ENCODE measurements at places on chromosomes 16 and 17.

DNA sequence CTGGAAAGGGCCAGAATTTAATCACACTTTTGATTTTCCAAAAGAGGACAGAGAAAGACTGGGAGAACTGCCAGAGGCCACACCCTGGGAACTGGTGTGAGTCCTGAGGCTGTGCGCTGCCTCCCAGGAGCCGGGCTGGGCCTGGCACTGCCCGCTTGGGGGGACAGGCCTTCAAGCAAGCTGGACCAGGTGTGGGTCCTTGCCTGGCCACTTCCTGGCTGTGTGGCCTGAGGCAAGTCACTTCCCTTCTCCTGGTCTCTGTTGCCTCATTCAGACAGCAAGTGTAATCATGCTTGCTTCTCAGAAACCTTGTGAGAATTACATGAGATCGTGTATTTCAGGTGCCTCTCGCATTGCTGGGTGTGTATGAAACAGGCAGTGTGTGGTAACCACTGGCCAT is 143.0 kb downstream of the SNX29 start:
- DNase-seq: peak; percentile 41

DNA sequence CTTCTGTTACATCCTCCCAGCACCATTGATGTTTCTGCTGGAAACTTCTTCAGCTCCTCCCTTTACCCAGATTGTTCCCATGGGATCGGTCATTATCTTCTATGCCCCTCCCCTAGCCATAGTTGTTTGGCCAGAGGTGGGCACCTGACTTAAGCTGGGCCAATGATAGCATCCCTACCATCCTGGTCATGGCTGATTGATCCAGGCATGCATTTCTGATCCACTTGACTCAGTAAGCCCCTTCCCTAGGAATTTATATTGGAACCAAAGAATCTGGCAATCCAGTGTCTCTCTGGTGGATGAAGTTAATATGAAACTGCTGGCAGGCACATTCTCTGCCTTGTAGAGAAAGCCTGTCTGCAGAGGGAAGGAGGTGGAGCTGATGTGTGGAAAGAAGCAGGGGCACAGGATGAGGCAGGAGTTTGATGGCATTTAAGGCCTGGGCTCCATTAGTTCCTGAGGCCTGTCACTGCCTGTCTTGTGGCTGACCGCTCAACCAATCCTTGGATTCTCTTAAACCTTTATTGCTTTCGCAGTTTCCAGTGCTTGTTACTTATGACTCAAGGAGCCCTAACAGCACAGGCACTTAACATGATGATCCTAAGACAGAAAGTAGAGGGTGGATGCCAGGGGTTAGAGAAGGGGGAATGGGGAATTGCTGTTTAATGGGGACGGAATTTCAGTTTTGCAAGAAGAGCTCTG is 152.4 kb downstream of the ABCC12 start:
- peak; percentile 2 for DNase-seq

DNA sequence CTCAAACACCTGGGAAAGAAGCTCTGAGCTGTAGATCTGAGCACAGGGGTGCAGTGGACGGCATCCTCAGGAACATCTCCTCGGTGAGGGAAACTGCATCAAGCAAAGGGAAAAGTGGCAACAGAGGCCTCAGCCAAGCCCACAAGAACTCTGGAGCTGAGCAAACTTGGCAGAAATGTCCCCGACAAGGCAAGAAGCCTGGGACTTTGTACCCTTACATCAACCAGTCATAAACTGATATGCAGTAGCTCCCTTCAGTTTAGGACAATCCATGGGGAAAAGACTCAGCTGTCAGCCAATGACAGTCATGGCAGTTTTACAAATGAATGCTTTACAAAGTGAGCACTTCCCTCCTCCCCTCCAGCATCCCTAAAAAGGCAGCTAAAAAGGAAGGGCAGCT is 210.0 kb upstream of the DYNLRB2 start:
- no peak for DNase-seq

GRCh38 chr17:63096426-63096825 is 130.4 kb downstream of the TANC2 start:
- peak; percentile 39 for DNase-seq

- peak; percentile 63 for DNase-seq
Observed at GRCh38 chr16:11254913-11255736, 879 bp downstream of the SOCS1 start.

GRCh38 chr16:17358355-17358754 is 112.4 kb downstream of the XYLT1 start:
- DNase-seq: no peak

DNA sequence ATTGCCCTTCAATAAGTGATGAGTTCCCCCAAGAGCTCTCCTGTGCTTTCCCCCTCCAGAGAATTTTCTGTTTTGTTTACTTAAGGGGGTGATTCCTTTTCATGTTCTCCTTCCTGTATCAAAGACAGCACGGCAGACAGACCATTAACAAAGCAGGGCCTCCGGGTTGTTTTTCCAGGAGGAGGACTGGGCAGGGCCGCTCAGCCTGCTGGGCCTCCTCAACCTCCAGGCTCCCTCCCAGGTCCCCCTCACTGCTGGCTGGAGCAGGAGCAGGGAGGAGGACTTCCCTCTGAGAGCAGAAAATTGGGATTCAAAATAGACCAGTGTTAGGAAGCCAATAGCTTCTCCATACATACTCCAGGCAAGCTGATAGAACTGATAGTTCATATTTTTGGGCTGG is 20.4 kb downstream of the SDK2 start:
- no peak for DNase-seq

DNA sequence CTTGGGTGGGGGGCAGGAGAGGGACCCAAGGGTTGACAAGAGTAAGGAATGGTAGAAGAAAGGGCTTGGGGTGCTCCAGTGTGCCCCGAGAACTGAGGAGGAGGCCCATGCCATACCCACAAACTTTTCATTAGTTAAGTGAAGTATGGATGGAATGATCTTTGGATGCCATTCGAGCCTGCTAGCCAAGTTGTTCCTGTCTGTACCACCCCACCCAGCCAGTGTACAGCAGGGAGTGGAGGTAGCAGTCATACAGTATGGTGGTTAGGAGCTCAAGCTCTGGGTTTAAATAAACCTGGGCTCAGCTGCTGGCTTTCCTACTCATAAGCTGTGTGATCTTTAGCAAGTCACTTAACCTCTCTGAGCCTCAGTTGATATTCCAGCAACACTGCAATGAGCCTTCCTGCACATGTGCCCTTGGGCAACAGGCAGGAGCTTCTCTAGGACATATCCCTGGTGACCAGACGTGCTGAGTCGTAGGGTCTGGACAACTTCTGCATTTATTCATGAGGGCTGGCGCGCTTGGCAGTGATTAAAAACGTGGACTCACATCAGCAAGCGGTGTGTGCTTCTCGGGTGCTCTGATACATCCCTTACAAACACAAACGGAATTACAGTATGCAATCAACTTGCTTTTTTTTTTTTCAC is 22.9 kb downstream of the ITPRIPL2 start:
- no peak for DNase-seq

GRCh38 chr17:15999974-16000827 is 577 bp downstream of the TTC19 start:
- DNase-seq: peak; percentile 69

GRCh38 chr16:87409781-87410180 is 17.6 kb downstream of the MAP1LC3B start:
- DNase-seq: no peak

GRCh38 chr16:649631-650030 is 466 bp downstream of the WDR90 start:
- DNase-seq: peak; percentile 43

- no peak for DNase-seq
Observed at GRCh38 chr16:68733570-68733969, 3.5 kb upstream of the CDH1 start.

DNA sequence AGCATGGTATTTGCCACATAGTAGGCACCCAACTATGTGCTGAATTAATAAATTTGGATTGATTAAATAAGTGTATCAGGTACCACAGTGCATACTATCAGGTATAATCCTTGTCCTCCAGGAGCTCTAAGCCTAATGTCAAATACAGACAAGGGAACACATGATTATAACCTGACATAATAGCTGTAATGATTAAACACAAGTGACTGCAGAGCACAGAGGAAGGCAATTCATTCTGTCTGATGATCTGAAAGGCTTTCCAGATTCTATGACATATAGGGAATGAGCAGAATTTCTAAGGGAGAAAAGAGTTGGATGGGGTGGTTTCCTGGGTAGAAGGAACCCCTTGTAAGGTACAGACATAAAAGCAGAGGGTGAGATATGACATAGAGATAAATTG is 273.5 kb downstream of the KIF2B start:
- DNase-seq: no peak

DNA sequence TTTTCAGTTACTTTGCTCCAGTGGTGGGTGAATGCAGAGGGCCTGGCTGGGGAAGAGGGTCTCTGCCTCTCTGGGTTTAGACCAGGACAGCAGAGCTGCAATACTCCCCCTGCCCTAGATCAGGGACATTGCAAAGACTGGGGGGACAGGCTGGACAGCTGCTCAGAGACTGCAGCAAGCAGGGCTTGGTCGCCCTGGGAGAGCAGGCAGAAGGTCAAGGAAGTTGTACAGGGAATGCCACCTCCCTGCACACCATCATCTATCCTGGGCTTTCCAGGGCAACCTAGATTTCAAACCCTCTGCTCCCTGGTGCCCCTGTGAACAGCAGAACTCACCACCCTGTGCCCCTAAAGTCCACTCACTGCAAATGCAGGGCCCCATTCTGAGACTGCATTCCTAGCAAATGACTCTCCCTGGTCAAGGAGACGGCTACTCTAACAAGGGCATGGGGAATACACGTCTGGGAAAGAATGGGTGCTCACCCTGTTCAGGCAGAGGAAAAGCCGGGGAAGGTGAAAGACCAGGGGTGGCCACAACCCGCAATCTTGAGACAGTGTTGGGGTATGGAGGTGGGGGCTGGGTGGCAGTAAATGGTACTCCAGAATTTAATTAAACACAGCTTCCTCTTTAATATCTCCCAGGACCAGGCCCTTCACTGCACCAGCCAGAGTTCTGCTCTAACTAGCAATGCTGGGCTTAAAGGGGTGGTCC is 1.0 kb downstream of the KIFC3 start:
- DNase-seq: peak; percentile 85

GRCh38 chr17:79096477-79096876 is 21.9 kb downstream of the ENGASE start:
- DNase-seq: no peak

DNA sequence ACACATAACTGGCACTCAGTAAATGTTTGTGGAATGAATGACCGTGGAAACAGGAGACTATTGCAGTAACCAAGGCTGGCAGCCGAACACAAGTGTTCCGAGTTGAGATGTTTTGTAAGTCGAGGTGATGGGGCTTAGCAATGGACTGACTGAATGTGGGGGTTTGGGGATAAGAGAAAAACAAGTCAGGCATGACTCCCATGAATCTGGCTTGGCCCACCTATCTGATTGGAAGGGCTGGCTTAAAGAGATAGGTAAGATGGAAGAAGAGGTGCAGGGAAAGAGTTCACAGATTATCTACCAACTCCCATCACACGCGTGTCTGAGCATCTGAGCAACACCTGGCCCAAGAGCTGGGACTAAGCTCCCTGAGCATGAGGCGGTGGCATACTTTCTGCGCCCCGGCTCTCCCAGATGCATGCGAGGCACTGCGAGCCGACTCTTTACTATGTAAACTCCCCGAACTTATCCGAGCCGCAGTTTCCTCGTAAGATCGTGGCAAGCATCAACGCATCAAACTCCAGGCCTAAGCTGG is 539 bp downstream of the IFT20 start:
- DNase-seq: peak; percentile 71

DNA sequence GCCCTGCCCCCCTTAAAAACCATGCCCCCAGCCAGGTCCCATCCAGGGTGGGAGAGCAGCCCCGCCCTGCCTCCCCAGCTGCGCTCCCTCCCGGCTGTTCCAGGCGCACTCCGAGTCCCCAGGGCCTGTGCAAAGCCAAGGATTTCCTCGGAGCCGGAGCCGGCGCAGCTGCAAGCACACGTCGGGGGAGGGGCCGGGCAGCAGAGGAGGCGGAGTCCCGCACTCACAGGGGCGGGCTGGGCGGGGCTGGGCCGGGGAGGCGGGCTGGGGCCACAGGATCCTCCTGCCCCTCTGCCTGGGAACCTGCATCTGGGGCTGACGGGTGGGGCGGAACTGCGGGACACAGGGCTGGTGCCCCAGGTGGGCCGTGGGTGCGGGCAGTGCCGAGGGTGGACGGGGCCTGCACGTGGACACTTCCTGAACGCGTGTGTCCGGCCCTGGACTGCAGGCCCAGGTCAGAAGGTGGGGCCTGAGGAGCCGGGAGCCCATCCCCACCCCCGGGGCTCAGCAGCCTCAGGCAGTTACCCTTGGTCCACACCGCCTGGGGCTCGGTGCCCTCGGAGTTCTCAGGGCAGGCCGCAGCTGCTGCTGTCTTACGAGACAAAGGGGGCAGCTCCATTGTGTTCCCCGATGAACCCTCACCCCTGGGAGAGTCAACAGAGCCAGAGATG is 24.0 kb upstream of the SSTR5 start:
- peak; percentile 52 for DNase-seq

DNA sequence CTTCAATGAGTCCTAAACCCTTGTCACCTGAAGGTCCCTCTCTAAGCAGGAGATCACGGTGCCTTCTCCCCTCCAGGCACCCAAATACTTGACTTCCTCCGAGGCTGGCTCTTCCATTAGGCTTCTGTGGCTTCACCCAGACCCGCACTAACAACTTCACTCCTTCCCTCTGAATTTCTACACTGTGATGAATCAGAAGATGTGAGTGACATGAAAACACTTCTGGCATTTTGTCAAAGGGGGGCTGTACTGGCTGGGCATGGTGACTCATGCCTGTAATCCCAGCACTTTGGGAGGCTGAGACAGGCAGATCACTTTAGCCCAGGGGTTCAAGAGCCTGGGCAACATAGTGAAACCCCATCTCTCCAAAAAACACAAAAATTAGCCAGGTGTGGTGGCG is 72.6 kb upstream of the CNEP1R1 start:
- no peak for DNase-seq

DNA sequence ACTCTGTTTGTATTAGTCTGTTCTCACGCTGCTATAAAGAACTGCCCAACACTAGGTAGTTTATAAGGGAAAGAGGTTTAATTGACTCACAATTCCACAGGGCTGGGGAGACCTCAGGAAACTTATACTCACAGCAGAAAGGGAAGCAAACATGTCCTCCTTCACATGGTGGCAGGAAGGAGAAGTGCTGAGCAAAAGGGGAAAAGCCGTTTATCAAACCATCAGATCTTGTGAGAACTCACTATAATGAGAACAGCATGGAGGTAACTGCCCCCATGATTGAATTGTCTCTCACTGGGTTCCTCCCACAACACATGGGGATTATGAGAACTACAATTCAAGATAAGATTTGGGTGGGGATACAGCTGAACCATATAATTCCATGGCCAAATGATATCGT is 30.9 kb downstream of the ABCC1 start:
- DNase-seq: no peak

- DNase-seq: no peak
Observed at GRCh38 chr16:85948138-85948509, 49.2 kb downstream of the IRF8 start.

DNA sequence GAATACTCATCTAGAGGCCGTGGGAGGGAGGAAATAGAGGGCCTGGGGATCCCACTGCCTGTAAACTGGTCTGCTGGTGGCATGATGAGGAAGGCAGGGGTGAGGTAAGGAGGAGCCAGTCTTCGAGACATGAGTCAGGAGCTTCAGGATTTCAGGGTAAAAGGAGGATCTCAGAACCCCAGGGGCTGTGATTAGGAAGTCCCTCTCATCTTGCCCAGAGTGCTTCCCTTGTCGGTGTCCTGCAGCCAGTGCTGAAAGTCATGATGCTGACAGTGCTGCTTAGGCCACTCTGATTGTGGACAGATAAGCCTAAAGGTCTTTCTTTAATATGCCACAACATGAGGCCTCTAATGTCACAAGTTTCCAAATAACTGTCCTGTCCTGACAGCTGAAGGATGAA is 29.6 kb downstream of the COG4 start:
- no peak for DNase-seq

Measured in adipocyte (in vitro differentiated cells).